Osteoblast (primary cell): ENCODE measurements at places on chromosomes 16 and 17. TPM values are rescaled to one million over a fixed set of nuclear protein-coding genes. Genes with fewer than 3 reads are reported as not detected.

Gene RPUSD1
- total RNA-seq = 23.3 and 28.2 TPM in 2 replicates

Gene TP53TG3E
- total RNA-seq = under 0.01 TPM in 1 of 2 replicates, not detected in the other

Gene ZNF423
- total RNA-seq = 11.6 and 18.3 TPM in 2 replicates

Gene ABCA8
- 29.2 and 36.2 TPM in 2 replicates for total RNA-seq

Gene LGALS9B
- total RNA-seq = not detected in 2 replicates

Gene AHSP
- not detected in 2 replicates for total RNA-seq

Gene TNP2
- total RNA-seq = not detected in 2 replicates

- DNase-seq = no peak
Measured at GRCh38 chr17:6047966-6048365, 22.2 kb upstream of the WSCD1 start.

GRCh38 chr16:84818989-84819643 lies 669 bp upstream of the CRISPLD2 start:
- DNase-seq = peak; percentile 50

DNA sequence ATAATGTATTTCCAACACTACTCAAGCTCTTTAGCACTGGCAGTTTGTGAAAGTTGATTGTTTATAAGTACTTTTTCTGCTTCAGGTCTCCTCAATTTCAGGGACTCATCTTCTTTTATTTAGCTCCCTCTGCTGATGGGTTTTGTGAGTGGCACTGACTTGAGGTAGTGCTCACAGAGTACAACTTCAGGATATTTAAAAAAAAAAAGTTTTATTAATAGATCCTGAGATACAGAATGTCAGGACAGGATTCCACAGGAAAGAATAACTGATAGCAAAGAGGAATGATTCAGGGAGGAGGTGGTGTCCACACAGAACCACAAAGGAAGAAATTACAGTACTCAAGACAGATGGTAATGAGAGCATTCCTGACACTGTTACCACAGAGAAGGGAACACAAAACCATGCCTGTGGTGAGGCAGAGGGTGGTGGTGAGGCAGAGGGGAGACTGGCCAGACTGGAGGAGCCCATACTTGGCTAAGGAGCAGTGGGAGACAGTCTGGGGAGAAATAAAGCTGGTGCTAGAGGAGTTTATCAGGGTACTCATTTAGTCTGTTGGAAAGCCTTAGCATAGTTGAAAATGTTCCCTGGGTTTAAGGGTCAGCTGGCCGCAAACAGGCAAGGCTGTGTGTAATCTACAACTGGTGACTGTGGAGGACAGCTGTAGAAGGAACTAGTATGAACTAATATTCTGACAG lies 63.7 kb downstream of the SPAG9 start:
- peak; percentile 82 for DNase-seq

- peak; percentile 84 for DNase-seq
Measured at GRCh38 chr17:79946352-79947231, 89.1 kb downstream of the TBC1D16 start.

DNA sequence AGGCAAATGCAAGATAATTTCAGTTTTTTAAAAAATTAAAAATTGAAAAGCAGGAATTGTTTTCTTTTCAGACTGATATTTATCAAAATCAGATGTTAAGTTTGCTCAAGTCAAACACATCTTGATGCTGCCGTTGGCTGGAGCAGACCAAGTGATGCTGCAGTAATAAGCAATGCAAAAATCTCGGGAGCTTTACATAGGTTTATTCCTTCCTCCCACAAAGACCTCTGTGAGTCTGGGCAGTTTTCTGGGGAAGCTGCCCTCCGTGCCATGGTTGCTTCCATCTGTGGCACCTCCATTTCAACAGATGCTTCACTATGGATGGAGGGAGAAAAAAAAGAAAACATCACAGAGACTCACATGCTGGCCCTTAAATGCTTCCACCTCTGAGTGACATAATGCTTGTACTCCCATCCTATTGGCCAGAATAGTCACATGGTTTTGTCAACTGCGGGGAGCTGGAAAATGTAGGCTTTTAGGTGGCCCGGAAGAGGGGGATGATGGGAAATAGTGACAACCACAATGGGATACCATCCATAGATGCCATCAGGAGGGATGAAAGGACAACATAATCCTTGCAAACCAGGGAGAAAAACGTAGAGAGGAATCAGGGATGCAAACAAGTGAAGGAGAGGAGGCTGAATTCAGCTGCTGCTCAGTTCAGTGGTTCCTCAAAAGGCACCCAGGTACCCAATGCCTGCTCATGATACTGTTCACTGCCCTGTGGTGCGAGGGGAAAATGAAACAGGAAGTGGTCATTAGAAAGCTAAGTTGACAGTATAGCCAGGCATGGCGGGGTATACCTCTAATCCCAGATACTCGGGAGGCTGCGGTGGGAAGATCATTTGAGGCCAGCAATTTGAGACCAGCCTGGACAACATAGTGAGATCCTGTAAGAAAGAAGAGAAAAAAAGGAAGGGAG lies 13.5 kb upstream of the ERCC4 start:
- no peak for DNase-seq

- no peak for DNase-seq
Measured at GRCh38 chr17:9020824-9021157, 519 bp upstream of the NTN1 start.

DNA sequence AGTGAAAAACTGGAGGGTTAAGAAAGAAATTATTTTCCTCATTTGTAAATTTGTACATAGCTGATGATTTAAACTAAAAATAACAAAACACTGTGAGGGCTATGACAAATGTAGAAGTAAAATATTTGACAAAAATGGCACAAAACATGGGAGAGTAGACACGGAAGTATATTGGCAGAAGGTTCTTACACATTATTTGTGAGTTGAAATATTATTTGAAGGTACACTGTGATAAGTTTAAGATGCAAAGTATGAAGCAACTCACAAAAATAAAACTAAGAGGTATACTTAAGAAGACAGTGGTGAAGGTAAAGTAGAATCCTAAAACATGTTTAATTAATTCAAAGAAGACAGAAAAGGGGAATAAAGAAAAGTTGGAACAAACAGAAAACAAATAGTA lies 34.6 kb downstream of the BRIP1 start:
- DNase-seq = no peak

DNA sequence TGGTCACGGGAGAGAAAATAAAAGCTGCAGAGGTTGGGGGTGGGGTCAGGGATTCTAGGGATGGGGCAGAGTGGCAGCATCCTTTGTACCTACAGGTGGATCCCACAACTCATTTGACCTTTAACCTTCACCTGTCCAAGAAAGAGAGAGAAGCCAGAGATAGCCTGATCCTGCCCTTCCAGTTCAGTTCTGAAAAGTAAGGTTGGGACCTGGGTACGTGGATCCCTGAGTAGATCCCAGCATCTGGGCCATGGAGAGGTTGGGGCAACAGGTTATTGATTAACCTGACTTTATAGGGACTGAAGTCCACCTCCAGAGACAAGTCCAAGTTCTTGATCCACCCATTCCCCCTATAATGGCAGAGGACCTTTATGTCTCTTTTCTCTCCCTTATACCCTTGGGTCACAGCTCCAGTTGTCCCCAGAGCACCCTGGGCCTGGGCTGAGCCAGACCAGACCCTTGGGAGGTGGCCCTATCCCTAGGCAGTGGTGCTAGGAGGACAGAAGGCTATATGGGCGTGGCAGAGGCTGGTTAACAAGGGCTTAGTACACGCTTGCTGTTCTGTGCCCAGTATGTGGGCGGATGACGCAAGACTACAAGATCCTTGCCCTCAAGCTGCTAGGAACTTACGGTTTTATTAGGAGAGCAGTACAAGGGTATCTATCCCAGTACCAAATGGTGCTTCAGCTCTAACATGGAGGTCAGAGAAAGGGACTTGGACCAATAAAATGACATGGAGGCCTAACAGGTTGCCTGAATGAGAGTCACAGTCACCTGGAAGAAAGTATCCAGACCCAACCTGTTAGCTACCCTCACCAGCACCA lies 3.3 kb downstream of the CLDN7 start:
- DNase-seq = peak; percentile 90

DNA sequence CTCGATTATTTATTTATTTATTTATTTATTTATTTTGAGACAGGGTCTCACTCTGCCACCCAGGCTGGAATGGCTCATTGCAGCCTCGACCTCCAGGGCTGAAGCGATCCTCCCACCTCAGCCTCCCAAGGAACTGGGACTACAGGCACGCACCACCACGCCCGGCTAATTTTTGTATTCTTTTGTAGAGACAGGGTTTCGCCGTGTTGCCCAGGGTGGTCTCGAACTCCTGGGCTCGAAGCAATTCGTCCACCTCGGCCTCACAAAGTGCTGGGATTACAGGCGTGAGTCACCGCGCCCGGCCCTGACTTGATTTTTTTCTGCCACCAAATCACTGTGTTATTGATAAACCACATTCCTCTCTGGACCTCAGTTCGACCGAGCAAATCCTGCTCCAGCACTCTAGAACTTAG lies 758 bp upstream of the RPL23A start:
- DNase-seq = no peak

DNA sequence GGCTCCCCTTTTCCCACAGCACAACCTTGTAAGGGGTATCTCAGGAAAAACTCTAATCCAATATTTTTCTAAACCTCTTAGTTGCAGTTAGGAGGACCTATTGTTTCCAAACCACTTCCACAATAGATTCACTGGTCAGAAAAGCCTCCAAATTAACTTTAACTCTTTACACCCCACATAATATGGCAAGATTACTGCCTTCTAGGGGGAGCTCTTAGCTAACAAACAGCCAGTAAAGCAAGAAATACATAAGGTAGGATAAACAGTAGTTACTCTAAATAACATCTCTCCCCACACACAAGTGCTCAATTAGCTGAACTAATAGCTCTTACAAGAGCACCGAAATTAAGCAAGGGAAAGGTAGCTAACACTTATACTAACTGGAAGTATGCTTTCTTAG lies 192.1 kb upstream of the KIF2B start:
- DNase-seq = no peak

- no peak for DNase-seq
Measured at GRCh38 chr17:39582658-39583057, 25.1 kb downstream of the NEUROD2 start.

DNA sequence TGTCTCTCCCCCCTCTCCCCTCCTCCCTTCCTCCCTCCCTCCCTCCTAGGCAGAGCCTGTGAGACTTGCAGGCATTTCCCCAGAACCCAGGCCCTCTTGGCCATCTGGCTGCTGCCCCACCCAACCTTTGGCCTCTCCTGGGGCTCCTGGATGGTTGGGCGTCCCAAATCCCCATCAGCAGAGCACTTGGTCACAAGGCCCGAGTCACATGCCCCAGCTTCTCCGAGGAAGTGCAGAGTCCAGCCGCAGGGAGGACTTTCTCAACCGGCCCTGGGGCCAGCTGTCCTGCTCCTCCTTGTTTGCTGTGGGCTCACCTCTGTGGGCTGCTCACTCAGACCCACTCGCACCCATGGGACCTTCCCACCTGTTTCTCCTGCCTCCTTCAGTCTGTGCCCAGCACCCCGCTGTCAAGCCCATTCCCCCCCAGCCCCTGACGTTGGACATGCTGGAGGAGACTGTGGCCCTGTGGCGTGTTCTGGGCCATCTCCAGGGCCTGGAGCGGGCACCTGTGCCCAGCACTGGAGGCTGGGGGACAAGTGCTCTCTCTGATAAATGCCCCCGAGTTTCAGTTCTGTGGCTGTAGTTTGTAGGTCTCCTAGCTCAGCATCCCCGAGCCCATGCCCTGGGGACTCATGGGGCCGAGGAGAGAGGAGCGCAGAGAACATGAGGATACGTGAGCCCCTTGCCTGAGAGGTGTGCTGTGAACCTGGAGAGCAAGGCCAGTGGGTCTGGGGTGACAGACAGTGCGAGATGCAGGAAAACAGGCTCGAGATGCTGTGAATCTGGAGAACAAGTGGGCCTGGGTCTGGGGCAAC lies 42.3 kb upstream of the ZNF750 start:
- no peak for DNase-seq

DNA sequence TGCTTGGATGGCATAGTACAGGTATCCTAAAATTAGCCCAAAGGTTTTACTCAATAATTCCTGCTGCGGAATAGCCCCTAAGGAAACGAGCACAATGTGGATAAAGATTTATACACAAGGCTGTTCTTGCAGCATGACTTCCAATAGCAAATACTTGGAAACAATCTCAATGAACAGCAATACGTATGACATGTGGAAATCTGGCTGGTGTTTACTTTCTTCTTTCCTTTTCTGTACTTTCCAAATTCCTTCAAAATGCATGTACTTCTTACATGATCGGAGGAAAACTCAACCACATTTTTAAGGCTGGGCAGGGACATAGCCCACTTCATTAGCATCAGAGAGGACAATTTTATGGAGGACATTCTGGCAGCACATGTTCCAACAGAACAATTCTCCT lies 86.6 kb downstream of the C16orf95 start:
- DNase-seq = no peak

DNA sequence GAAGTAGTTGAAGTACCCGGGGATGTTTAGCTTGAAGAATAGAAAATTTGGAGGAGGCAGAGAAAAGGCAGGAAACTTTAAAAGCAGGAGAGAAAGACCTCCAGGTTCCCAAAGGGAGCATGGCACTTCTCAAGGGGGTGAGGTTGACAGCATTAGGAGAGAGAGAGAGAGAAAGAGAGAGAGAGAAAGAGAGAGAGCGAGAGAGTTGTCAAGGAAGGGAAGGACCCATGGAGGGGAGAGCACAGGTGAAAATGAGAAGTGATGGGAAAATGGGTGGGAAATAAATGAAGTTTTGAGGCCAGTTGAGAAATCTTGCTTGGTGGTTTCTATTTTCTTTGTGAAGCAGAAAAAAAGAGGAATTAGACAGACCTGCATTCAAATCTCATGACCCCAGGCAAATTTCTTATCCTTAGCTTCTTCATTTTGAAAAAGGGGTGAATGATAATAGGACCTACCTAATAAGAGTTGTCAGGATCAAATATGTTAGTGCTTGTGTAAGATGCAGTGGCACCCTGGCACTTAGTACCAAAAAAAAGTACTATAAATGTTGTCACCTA lies 24.0 kb downstream of the PRKCB start:
- DNase-seq = no peak

GRCh38 chr17:77312061-77312701 lies 171.4 kb downstream of the SEC14L1 start:
- DNase-seq = peak; percentile 6

DNA sequence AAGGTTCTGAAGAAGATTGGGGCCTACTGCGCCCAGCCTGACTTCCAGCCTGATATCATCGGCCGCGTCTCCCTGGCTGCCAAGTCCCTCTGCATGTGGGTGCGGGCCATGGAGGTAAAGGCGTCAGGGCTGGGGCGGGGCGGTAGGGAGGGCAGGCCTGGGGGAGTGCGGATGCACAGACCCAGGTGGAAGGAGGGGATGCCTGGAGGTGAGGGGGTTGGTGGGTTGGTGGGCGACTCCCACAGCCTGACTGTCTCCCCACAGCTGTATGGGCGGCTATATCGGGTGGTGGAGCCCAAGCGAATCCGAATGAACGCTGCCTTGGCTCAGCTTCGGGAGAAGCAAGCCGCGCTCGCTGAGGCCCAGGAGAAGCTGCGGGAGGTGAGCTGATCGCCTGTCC lies 26.8 kb upstream of the KDM6B start:
- DNase-seq = no peak

DNA sequence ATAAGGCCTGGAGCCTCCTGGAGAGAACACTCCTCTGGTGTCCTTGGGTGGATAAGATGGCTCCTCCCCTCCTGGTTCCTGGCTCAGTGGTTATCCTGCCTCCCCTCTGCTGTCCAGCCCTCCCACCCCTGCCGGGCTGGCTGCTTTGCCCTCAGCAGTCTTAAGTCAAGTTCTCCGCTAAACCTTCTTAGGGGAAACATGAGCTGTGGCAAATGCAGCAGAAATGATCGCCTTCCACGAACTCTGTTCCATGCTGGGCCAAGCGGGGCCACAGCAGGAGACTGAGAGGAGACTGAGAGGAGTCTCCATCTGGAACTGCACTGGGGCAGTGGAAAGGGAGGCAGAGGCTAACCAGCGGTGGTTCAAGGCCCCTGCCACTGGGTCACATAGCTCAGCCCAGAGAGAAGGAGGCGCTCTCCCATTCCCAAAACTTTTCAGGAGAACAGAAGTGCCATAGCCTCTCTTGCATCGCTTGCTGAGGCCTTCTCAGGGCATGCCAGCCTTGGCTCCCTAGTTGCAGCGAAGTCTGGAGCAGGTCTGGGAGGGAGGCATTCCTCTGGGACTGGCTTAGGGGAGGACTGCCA lies 26.9 kb downstream of the TNS4 start:
- DNase-seq = peak; percentile 82
